ENCODE measurements at places on chromosomes 5 and 9. TPM values are rescaled to one million over a fixed set of nuclear protein-coding genes. Genes with fewer than 3 reads are reported as not detected.

Gene PAEP
- not detected for total RNA-seq

Gene FAM221B
- total RNA-seq: not detected

Gene TUBB4B
- 182 TPM for total RNA-seq

Gene PDE8B
- total RNA-seq: not detected

Gene SLIT3
- not detected for total RNA-seq

Gene C7
- not detected for total RNA-seq

Gene SOHLH1
- total RNA-seq: not detected

Gene PCDHA8
- total RNA-seq: not detected

Gene FAM193B
- 108 TPM for total RNA-seq

Gene CREB3
- total RNA-seq: 16.9 TPM

Gene ZNF618
- 0.67 TPM for total RNA-seq

Gene N4BP3
- total RNA-seq: 17.4 TPM

Gene OSMR
- total RNA-seq: not detected

Gene MCTP1
- total RNA-seq: 1.9 TPM

Gene LRRC19
- not detected for total RNA-seq

Gene CEL
- total RNA-seq: 0.64 TPM

Gene DAB2IP
- 0.75 TPM for total RNA-seq

Gene OR5C1
- not detected for total RNA-seq

Gene ZNF879
- total RNA-seq: 8.2 TPM

Gene NUDT12
- 2.6 TPM for total RNA-seq

Gene HMMR
- 2.8 TPM for total RNA-seq

Gene DRD1
- not detected for total RNA-seq

Gene PCDHA6
- not detected for total RNA-seq

Gene SPATA31D4
- total RNA-seq: not detected

Gene NR2F1
- not detected for total RNA-seq

Gene TRPM3
- total RNA-seq: not detected

Gene FGF1
- not detected for total RNA-seq

Gene ESM1
- not detected for total RNA-seq

Gene PCDHB15
- not detected for total RNA-seq

Gene DBN1
- 3.9 TPM for total RNA-seq

Gene GABRG2
- not detected for total RNA-seq
